Stimulated activated CD8-positive, alpha-beta memory T cell treated with anti-CD3 and anti-CD28 coated beads, Interleukin-2, amount 100 ng/mL, for 48 hours (primary cell): ENCODE measurements at places on chromosomes 2 and 18.

DNA sequence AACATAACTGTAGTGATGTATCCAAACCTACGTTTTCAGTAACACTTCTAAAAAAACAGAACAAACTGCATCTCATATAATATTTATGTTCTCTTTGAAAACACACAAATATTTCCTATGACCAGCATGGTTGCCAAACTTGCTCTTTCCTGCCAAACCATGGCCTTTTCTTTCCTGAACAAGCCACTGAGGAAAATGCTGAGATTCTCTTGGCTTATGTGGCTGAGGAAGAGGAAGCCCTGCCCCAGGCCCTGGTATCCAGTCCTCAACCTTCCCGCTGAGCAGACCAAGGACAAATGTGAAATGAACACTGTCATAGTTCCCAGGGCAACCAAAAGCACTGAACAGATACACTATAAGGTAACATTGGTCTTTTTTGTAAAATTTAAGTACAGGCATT is 35.9 kb upstream of the NARS1 start:
- no peak for DNase-seq

DNA sequence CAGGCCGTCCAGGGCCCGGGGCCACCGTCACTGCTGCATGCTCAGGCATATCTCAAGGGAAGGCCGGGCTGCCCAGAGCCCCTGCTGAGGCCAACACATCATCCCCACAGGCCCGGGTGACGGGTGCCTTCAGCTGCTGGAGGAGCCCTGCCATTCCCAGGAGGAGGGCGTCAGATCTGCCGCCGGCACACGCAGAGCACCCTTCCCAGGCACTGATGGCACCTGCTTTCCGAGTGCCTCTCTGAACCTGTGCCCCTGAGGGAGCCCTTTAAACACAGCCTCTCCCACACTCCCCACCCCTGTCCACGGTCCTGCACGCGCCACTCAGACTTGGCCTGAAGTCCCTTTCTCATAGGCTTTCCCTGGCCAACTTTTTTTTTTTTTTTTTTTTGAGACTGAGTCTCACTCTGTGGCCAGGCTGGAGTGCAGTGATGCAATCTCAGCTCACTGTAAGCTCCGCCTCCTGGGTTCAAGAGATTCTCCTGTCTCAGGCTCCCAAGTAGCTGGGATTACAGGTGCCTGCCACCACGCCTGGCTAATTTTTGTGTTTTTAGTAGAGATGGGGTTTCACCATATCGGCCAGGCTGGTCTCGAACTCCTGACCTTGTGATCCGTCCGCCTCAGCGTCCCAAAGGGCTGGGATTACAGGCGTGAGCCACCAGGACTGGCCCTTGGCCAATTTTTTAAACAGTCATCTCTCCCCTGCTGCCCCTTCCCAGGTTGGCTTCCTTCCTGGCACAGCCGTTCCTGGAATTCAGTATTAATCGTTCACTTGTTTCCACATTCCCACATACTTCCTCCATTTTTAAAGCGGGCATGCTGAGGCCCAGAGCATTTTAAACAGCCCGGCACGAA is 211.7 kb downstream of the NDUFA10 start:
- DNase-seq, result no peak

GRCh38 chr2:143732076-143732475 is 602.9 kb downstream of the ARHGAP15 start:
- DNase-seq, result no peak

DNA sequence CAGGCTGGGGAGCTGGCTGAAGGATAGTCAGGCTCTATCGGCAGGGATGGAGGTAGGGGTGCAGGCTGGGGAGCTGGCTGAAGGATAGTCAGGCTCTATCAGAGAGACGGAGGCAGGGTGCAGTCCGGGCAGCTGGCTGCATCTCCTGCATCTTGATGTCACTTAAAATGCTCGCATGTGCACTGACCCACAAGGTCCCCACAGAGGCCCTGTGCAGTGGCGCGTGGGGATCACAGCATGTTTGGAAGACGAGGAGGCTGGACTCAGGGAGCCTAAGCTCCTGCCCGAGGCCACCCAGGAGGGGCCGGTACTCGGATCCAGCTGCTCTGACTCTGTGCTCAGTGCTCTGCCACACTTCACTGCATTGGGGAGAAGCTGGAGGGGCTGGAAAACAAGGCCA is 189.0 kb upstream of the HDAC4 start:
- no peak for DNase-seq

DNA sequence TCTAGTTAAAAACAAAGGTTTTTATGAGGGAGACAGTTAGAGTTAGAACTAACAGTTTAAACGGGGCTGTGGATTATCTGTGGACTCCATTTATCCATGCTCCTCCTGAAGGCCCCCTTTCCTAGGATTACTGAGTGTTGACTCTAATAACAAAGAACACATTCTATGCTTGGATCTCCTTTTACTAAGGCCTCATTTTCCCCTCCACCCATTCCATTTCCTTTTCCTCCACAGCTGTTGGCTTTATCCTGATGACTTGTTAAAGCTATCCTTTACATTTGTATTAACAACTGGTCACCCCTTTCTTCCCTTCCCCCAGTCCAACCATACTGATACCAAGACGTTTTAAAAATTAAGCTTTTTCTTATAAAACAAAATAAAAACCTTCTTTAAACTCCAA is 220.6 kb downstream of the SRBD1 start:
- DNase-seq, result no peak

DNA sequence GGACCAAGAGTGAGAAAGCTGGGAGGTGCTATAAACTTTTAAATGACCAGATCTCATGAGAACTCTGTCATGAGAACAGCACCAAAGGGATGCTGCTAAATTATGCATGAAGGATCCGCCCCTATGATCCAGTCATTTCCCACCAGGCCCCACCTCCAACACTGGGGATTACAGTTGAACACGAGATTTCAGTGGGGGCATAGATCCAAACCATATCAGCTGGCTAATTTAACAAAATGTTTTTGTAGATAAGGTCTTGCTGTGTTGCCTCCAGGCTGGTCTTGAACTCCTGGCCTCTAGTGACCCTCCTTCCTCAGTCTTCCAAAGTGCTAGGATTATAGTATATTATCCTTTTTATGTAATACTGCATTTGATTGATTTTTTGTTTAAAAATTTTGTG is 56.0 kb downstream of the NBEAL1 start:
- DNase-seq, result no peak

- no peak for DNase-seq
Measured at GRCh38 chr2:54728669-54729120, 5.2 kb downstream of the EML6 start.

- no peak for DNase-seq
Measured at GRCh38 chr2:73163483-73164367, 38.6 kb upstream of the NOTO start.

DNA sequence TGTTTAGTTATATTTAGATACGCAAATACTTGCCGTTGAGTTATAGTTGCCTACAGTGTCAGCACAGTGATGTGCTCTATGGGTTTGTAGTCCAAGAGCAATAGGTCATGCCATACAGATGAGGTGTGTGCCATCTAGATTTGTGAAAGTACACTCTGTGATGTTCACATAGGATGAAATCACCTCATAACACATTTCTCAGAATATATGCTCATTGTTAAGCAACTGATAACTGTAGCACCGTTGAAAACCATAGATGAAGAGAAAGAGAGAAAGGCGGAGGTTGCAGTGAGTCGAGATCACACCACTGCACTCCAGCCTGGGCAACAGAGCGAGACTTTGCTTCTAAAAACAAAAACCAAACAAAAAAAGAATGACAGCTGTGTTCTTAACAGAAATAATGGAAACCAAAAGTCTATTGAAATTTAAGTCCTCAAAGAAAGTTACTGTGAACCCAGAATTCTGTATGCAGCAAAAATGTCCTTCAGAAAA is 9.5 kb downstream of the DGKD start:
- DNase-seq, result no peak

DNA sequence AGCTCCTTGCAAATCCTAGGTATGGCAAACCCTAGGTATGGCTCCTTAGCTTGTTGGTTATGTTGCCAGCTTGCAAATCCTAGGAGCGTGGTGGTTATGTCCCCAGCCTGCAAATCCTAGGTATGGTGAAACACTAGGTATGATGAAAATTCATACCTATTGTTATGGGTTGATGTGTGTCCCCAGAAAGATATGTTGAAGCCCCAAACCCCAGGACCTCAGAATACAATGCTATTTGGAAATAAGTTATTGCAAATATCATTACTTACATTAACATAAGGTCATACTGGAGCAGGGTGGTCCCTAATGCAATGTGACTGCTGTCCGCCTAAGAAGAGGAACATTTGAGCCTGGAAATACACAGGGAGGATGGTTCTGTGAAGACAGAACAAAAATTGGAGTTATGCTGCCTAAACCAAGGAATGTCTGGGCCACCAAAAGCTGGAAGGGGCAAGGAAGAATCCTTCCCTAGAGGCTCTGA is 220.8 kb downstream of the MYCN start:
- DNase-seq, result no peak

- no peak for DNase-seq
Measured at GRCh38 chr2:144330951-144331673, 188.8 kb downstream of the ZEB2 start.

- DNase-seq, result no peak
Measured at GRCh38 chr2:97779141-97779540, 65.8 kb downstream of the ZAP70 start.

- no peak for DNase-seq
Measured at GRCh38 chr2:142983174-142983573, 105.7 kb downstream of the KYNU start.

DNA sequence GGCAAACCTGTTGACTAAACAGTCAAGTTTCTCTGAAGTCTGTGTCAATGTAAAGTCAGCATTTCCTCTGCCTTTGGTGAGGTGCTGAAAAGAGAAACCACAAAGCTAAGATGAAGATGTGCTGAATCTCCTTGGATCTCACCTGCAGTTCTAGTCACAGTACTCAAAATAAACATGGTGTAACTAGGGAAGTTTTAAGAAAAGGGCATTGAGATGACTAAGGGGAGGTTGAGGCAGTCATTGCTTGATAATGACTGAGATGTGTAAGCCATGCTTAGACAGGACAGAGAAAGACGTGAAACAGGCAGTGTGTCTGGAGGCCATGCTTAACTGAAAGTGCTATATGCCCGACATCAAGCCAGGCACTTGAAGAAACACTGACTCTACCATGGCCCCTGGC is 1010.0 kb upstream of the CELF4 start:
- DNase-seq, result no peak

DNA sequence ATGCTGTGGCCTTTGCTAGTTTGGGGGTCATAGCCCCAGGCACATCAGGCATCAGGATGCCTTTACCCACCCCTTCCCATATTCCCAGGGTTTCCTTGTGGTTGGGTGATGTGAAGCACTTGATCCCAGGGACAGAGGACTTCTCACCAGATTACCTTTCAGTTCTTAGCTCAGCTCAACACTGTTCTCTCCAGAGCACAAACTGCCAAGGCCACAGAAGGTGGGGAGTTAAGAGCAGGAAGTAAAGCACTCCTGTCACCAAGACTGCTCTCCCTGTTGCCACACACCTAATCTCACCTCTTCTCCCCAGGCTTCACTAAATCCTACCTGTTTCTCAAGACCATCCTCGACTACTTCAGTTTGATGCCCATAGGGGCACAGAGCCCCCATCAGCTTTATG is 25.9 kb downstream of the FHOD3 start:
- DNase-seq, result no peak

DNA sequence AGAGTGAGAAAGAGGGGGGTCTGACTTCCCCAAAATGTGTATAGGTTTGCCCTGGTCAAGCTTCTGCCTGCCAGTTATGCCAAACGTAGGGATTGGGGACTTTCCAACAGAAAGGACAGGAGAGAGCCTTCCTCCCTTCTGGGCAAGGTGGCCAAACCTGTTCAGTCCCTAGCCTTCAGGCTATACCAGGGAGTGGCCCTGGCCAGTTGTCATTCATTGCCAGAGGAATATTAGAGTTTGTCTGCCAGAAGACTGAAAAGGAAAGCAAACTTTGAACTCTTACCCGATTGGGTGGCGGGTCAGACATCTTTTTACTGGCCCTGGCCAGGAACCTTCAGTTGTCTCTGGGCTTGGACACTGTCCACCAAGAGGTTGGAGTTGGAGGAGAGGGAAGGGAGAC is 22.1 kb downstream of the RAB3GAP1 start:
- DNase-seq, result no peak

DNA sequence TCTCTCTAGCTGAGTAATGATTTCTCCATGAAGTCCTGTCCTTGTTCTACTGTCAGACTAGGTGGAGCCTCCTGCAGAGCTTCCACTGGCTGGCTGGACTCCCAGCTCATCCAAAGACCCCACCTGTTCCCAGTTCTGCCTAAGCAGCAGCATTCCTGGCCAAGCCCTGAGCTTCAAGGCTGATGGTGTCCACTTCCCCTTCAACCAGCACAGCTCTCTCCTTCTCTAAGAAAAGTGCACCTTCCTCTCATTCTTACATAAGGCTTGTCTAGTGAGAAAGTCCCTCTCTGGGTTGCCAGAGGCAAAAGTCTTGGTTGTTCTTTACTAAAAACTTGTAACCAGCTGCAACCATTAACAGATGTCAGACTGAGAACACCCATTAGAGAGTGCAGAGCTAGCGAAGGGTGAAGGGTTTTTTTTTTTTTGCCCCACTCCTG is 58.9 kb downstream of the CXCR4 start:
- no peak for DNase-seq

GRCh38 chr2:150156415-150156814 is 331.1 kb downstream of the RND3 start:
- DNase-seq, result no peak

DNA sequence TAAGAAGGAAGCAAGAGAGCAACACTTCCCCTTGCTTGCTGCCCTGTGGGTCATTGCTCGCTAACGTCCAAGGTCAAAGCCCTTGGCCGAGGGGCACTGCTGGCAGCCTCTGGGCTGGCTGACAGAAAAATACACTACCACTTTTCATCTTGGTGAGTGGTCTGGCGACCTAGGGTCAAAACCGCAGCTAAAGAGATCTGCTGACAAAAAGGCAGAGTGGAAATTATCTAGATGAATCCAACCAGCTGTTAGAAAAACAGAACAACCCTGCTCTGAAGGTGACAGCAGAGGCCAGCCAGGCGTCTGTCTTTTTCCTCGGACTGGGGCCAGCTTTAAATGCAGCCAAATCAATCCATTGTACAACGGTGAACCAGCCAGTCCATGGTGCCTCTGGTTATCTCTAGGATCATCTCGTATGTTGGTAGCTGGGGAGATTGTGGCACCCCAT is 92.6 kb downstream of the CD8B2 start:
- no peak for DNase-seq

DNA sequence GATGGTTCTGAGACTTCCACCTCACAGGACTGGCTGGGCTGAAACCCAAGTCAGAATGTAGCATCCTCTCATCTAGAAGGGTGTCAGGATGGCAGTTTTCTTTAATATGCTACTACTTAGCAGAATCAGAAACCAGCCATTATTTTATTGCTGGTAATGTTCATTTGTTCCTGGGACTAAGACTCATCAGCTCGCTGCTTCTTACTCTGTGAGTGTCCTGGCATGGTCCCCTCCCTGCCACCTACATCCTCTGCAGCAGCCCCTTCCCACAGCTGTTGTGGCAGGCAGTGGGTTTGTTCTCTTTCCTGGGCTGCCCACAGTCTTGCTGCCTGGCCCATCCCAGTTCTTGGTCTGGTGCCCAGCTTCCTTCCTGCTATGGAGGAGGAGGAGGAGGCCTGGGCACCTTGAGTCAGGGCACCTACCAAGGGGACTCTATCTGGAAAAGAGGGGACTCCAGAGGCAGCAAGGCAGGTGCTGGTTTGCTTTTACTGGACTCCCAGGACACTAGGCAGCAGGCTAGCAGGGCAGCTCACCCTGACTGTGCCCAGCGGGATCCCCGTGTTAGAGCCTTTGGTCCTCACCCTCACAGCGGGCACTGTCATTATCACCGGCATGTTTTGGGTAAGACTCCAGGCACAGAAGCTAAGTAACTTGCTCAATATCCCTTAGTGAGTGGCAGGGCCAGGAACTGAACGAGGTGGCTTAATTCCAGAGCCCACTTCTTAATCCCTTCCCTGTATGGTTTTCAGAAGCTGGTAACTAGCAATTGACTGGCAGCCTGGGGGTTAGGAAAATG is 62.1 kb downstream of the LRRFIP1 start:
- no peak for DNase-seq
